SHP77 (cell line): ENCODE measurements at places on chromosomes 12 and 14.

DNA sequence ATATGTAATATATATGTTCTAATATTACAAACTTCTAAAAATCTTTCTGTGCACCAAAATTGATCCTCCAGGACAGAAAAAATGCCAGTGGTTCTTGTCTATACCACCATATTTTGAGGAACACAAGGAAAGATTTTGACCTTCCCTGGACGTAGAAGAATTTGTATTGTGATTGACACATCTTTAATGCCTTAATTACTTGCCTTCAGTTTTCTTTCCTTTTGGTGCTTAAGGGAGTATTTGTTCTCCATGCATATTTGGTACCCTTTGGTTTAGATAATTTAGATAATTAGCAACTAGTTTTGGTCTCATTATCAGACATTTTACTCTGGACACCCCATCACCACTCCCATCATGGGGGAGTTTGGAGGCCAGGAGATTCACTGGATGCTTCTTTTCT lies 27.6 kb downstream of the TRAF3 start:
- no peak for DNase-seq

GRCh38 chr12:46379352-46379751 lies 6.8 kb upstream of the SLC38A2 start:
- no peak for DNase-seq

GRCh38 chr14:54709444-54709843 lies 142.5 kb downstream of the SAMD4A start:
- DNase-seq, result no peak

DNA sequence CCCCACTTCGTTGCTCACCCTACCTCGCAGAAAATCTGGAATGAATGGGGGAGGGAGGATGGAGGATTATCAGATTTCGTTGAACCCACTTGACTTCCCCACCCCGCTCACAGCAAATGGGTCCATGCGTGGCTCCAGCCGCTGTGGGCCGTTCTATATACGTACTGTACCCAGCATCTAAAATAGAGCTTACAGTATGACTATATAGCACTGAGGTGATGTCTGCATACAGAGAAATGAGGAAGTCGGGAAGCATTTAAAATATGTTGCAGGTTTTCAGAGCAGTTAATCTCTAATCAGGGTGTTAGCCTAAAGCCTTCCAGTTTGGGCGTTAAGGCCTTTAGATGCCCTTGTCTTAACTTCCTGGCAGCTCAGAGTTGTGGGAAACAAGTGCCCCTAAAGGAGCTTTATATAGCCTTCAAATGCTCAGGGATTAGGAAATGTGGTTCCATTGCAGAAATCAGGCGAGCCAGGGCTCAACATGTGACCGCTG lies 1.4 kb downstream of the BICDL1 start:
- DNase-seq, result no peak

GRCh38 chr12:123286652-123287373 lies 15.2 kb upstream of the CDK2AP1 start:
- DNase-seq, result no peak

- no peak for DNase-seq
Observed at GRCh38 chr12:116201908-116202307, 75.6 kb downstream of the MED13L start.

- peak; percentile 12 for DNase-seq
Observed at GRCh38 chr12:41365653-41366171, 177.6 kb downstream of the PDZRN4 start.

- peak; percentile 59 for DNase-seq
Observed at GRCh38 chr12:119069147-119069642, 87.9 kb downstream of the SRRM4 start.

GRCh38 chr14:77582511-77582910 lies 33.9 kb downstream of the SPTLC2 start:
- no peak for DNase-seq

- DNase-seq, result no peak
Observed at GRCh38 chr14:89466484-89466883, 49.5 kb upstream of the FOXN3 start.

- no peak for DNase-seq
Observed at GRCh38 chr12:58455136-58455535, 465.2 kb downstream of the LRIG3 start.

DNA sequence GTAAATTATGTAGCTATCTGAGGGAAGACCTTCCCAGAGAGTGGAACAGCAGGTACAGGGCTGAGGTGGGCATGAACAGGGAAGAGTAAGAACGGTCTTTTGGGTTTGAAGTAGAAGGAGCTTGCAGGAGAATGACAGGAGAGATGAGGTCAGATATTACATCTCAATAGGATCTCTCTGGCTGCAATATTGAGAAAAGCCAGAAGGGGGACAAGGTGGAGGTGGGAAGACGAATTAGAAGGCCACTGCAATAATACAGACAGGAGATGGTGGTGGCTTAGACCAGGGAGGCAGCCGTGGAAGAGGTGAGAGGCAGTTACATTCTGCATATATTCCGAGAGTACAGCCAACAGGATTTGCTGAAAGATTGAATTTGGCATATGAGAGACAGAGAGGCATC lies 310.2 kb downstream of the APAF1 start:
- DNase-seq, result peak; percentile 14

GRCh38 chr14:92121207-92121669 lies 268 bp downstream of the NDUFB1 start:
- DNase-seq, result no peak

DNA sequence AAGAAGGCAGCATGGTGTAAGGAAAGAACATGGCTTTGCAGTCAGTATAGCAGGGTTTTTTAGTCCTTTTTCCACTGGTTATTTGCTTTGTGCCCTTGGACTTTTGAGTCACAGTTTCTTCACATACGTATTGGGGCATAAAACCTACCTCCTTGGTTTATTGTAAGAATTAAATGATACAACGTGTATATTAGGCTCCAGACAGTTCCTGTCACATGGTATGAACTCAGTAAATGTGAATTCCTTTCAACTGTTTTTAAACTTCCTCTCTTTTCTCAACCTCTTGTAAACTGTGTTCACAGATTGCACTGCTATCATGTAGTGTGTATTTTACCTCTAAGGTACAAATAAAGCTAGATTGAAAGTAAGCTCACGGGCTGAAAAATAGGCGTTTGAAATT lies 29.5 kb downstream of the MSRB3 start:
- no peak for DNase-seq

DNA sequence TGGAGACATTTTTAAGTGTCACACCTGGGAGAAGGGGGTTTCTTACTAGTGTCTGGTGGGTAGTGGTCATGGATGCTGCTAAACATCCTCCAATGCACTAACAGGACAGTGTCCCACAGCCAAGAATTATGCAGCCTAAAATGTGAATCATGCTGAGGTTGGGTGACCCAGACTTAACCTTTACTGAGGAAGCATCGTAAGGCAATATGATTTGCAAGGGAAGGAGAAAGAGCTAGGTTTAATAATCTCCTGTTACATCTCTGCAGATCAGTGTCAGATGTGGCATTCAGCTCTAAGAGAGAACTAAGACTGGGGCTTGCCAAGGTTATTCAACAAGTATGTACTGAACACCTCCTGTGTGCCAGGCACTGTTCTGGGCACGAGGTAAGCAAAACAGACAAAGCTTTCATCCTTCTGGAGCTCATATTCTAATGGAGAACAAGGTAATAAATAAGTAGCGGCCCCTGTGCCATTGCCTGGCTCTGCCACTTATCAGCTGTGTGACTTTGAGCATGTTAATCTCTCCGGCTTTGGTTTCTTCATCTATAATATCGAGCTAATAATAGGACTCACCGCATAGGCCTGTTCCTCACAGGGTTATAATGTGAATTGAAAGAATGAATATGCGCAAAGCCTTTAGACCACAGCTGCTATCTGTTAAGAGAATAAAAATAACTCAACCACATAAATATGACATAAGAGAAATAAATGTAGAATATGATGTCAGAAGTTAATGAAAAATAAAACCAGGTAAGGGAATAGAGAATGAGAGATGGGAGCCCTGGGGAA lies 13.5 kb upstream of the GOLGA5 start:
- no peak for DNase-seq

- DNase-seq, result no peak
Observed at GRCh38 chr14:61671082-61671481, 24.2 kb upstream of the HIF1A start.

DNA sequence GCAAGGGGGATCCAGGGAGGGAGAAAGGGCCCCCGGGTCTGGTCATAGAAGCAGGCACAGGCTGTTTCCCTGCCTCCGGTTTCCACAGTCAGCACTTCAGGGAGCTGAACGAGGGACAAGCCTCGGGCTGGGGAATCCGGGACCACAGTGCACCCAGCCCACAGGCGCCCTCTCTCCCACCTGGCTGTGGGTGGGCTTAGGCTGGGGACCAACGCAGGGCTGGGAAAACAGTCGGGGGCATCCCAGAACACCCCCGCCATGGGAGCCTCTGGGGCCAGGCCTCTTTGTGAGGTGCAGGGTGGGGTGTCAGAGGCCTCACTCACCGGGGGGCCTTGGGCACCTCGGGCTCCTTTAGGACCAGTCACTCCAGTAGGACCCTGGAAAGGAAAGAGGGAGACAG lies 16.3 kb downstream of the TMEM106C start:
- no peak for DNase-seq

- no peak for DNase-seq
Observed at GRCh38 chr14:102197317-102197853, 57.7 kb downstream of the WDR20 start.

GRCh38 chr12:120481022-120481767 lies 11.6 kb upstream of the SRSF9 start:
- no peak for DNase-seq

GRCh38 chr14:85471156-85471555 lies 58.8 kb upstream of the FLRT2 start:
- no peak for DNase-seq

DNA sequence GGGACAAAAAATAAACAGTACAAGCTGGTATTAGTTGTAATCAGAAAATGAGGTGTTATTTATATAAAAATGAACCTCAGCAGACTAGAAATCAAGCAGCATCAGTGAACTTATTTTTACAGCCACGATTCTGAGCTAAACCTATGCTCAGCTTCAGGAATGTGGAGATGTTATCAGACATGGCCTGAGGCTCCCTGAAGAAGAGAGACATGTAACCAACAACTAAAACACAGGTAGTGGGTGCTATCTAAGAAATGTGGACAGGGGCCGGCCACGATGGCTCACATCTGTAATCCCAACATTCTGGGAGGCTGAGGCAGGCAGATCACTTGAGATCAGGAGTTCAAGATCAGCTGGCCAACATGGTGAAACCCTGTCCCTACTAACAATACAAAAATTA lies 534.3 kb downstream of the VRK1 start:
- no peak for DNase-seq

DNA sequence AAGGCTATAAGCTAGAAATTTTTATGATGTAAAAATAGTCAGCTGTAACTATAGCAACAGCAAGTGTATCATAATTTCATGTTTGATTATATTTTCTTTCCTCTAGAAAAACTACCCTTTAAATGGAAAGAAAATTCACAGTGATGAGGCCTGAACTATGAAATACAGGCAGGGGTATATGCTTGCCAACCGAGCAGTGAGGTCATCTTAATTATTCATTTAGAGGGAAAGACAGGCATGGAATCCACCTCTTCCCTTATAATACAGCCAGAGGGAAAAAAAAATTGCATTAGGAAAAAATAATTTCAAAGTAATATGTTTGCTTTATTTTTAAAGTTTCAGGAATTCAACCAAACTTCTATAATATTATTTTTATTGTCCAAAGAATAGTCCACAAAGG lies 139.8 kb downstream of the EPS8 start:
- no peak for DNase-seq

- no peak for DNase-seq
Observed at GRCh38 chr12:128570191-128571065, 253.3 kb downstream of the SLC15A4 start.

DNA sequence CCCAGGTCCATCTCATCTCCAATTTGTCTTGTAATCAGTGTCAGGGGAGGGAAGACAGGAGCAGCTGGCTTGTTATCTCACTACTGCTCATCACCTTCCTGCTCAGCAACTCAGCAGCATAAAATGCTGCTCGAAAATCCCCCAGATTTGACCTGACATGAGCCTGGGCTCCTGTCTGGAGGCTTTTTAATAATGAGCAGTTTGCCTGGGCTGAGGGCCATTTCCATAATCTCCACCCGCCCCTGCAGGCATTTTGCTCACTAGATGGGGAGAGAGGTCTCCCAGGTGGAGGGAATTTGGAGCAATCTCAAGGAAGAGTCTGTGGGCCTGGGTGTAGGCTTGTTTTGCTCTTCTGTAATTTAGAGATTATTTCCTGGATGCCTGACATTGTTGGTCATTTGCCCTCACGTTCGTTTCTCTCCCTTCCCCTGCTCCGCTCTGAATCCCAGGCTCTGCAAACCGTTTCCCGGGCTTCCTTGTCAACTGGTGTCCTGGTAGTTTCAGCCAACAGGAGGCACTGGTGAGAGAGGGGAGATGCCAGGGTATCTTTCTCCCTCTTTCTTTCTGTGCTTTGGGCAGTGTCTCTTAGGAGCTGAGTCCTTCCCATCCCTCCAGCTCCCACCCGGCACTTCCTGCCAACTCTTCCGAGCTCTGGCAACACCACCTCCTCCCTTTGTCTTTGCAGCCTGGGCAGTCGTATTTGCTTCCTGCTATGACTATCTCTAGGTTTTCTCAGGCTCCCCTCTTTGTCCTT lies 299.2 kb downstream of the GLT1D1 start:
- no peak for DNase-seq

- no peak for DNase-seq
Observed at GRCh38 chr14:94312481-94313246, 10.5 kb downstream of the SERPINA6 start.

DNA sequence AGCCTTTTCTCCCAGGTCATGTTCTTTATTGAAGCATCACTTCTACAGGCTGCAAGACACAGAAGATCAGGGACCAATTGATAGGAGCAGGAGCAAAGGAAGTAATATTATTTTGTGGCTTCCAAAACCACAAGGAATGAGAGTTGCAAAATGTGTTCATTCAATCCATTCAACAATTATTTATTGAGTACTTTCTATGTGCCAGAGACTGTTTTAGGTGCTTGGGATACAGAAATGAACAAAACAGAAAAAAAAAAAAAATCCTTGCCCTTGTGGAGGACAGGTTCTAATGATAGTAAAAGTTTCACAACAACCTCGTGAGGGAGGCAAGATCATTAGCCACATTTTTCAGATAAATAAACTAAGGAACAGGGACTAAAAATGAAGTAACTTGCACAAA lies 20.1 kb upstream of the DACT1 start:
- no peak for DNase-seq

GRCh38 chr14:20377171-20377570 lies 33.7 kb downstream of the PARP2 start:
- no peak for DNase-seq

- no peak for DNase-seq
Observed at GRCh38 chr14:90808759-90809529, 7.3 kb downstream of the TTC7B start.
